Anterior cingulate cortex (tissue), 58 donors: ENCODE measurements at places on chromosomes 16 and 17.

GRCh38 chr17:43945074-43945829, 3.0 kb upstream of the PPY start:
- DNase-seq, result no peak

- no peak for DNase-seq
Measured at GRCh38 chr16:50844840-50845239, 103.0 kb downstream of the CYLD start.

GRCh38 chr16:57844416-57845030, 42.2 kb upstream of the KIFC3 start:
- DNase-seq, result no peak

- no peak for DNase-seq
Measured at GRCh38 chr17:58314706-58315015, 13.9 kb downstream of the TSPOAP1 start.
